ENCODE measurements at places on chromosomes 3 and 15.

DNA sequence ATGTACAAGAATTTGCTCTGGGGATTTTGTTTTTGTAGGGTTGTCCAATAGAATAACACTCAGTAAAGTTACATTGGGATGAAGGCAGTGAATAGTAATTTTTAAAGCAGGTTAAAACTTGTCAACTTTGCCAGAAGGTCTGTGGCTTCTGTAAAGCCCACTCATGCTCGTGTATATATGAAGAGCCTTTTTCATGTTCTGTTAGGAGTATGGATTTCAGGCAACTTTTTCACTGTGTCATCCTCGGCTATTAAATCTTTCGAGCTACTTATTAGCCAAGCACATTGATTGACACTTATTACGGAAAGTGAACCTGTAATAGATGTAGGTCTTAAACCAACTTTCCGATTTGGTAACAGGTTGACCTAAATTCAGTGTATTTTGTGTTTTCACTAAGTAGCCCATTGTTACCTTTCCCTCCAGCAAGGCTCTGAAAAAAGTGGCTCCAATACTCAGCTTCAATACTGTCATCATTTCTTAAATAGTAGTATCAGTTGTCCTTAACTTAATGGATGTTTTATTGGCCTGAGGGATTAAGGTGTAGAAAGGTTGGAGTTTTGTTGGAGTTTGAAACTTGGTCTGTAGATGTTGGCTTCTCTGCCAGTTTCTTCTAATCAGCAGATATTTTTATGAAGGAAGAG lies 1.7 kb downstream of the PAK2 start:
- no peak for DNase-seq

- DNase-seq = no peak
Measured at GRCh38 chr3:120516136-120516535, 65.3 kb upstream of the FSTL1 start.

GRCh38 chr3:109175411-109175810 lies 38.9 kb downstream of the C3orf85 start:
- no peak for DNase-seq

- DNase-seq = no peak
Measured at GRCh38 chr3:114827495-114827894, 319.6 kb downstream of the ZBTB20 start.
